ENCODE measurements at places on chromosomes 4 and X.
A peak's percentile ranks its signal among the peaks of the same experiment; 100 is the strongest.

GRCh38 chr4:173499658-173500535 is 30.1 kb downstream of the HAND2 start:
- DNase-seq = no peak

DNA sequence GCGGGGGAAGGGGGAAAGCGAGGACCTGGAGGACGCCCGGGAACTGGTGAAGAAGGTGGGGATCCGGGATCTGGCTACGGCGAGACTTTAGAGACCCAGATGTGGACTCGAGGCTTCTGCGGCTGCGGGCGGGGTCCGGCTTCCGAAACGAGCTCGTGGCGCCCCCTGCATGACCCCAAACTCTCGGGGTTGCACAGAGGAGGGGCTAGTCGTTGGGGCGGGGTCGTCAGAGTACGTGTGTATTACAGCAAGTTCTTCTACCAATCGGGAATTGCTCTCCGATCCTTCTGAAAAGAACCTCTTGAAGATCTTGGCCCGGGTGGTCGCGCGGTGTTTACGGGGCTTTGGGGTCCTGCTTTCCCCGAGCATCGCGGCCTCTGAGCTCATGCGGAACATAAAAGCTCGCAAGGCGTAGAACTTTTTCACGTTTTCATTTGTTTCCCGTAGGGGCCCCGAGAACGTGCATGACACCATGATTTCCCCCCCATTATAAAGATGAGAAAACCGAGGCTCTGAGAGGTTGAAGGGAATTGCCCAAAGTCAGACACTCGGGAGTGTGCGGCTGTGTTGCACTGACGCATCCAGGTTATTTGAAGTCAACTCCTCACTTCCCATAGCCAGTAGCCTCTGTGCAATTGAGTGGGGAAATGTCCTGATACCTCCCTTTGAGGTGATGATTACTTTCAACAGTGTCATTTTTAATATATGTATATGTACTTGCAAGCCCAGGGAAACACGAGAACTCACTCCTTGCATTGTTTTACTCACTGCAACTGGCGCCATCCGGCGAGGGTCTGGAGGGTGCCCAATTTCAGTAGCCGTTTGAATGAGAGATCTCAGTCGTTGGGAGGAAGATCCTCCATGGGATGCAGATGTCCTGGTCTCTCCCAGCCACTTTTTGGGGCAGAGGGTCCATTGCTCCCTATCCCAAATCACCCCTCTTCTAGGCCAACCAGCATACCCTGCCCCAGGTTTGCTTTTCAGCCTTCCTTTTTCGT is at the start of gene BEND4:
TSS of gene BEND4 (minus strand) at position 149 of the 998 bp plus-strand sequence. CDS start 512 bp downstream, outside the sequence.
- no peak for DNase-seq

GRCh38 chrX:123450222-123450621 is 266.1 kb downstream of the GRIA3 start:
- DNase-seq = peak; percentile 2

GRCh38 chrX:13028871-13029636 is 15.4 kb downstream of the FAM9C start:
- peak; percentile 71 for DNase-seq

GRCh38 chrX:30576881-30577280 is 685 bp downstream of the TASL start:
- DNase-seq = no peak

- peak; percentile 98 for DNase-seq
Measured at GRCh38 chrX:78103623-78104446, at the start of gene PGK1. Gene PGK1 (plus strand): TSS chrX:78104248. CDS start chrX:78104341, 93 bp downstream.

- no peak for DNase-seq
Measured at GRCh38 chr4:31041385-31041784, 321.2 kb downstream of the PCDH7 start.

DNA sequence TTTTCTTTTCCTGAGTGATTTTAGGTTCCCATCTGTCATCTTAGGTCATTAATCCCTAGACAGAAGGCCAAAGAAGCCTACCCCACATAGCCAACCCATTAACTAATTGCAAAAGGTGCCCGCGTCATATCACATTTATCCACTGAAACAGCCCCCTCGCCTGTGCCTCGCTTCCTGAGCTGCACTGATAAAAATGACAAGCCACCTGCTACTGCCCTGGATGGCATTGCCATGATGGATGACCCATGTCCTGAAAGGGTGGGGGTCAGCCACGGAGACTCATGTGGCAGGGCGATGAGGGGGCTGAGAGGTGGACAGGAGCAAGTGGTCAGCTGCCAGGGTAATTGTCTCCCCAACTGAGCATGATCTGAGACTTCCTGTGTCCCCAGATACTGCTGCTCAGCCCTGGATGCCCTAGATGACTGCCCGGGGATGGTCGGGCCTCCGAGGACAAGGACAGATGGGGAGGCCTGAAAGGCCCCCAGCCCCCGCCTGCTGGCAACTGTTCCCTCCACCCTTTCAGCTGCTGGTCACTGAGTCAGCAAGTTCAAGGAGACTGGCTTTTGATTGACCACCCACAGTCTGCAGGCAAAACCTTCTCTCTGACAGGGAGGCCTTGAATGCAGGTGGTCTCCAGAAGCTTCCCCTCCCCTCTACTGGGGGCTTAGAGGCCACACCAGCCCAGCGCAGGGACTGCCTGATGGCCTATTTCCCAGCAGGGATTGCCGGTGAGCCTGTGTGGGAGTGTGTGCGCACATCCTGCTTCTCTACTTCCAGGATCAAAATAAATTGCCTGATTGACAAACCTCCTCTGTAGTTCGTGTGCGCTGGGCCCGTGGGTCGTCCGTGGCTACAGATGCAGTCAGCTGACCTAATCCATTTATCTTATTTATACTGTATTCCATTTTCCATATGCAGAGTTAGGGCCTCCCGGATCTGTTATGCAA is 496.3 kb downstream of the BCOR start:
- no peak for DNase-seq

- DNase-seq = no peak
Measured at GRCh38 chrX:75086731-75087195, 69.3 kb downstream of the ABCB7 start.

DNA sequence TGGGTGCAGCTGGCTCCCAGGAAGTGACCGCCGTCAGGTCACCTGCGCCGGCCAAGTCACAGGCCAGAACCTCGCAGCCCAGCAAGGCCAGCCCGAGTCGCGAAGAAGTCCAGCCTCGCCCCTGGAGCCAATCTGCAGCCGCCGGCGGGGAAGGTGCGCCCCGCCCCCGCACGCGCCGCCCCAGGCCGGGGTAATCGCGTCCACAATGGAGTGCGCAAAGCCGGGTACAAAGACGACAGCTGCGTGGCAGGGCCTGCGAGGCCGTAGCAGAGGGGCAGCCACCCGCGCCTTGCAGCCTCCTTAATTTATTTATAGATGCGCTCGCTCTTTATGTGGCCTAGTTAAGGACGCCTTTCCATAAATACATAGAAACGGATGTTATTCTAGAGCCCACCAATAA is 139.4 kb upstream of the CPEB2 start:
- no peak for DNase-seq

GRCh38 chr4:81854406-81854805 is 382.7 kb upstream of the RASGEF1B start:
- no peak for DNase-seq

DNA sequence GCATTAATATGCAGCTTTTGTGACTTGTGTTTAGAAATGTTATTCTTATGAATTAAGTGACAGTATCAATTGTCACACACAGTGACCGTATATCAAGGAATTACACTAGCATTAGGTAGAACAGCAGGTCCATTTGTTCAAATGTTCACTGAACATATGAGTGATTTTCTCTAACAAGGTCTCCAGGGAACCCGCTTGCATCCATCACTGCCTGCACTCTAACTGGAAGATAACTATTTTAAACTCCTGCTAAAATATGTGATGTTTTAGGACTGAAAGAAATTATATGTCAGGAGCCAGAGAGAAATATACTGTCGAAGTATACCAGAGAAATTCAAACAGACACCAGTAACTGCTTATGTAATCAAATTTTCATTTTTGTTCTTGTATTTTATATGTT is 1395.7 kb downstream of the PCDH18 start:
- DNase-seq = no peak

Data from fibroblast of skin of right quadriceps (primary cell).